ENCODE measurements at places on chromosomes 12 and 14.

GRCh38 chr12:115661112-115661511 lies 616.4 kb downstream of the MED13L start:
- no peak for DNase-seq
- no peaks in the 10 kb centered on the region for H3K36me3 ChIP-seq
- no peaks in the 10 kb centered on the region for H3K4me1 ChIP-seq
- no peaks in the 10 kb centered on the region for H3K27me3 ChIP-seq
- no peak overlapping the region for H3K27ac ChIP-seq

GRCh38 chr14:68309616-68310015 lies 483.3 kb downstream of the ZFP36L1 start:
- DNase-seq = no peak
- H3K27ac ChIP-seq = peak overlapping the region; percentile 77
- H3K27me3 ChIP-seq = no peaks in the 10 kb centered on the region
- H3K36me3 ChIP-seq = no peaks in the 10 kb centered on the region
- H3K4me3 ChIP-seq = no peak overlapping the region

- no peak overlapping the region for H3K27ac ChIP-seq
- no peaks in the 10 kb centered on the region for H3K27me3 ChIP-seq
- H3K4me1 ChIP-seq = no peaks in the 10 kb centered on the region
Observed at GRCh38 chr12:75994069-75994740, 37.4 kb downstream of the PHLDA1 start.

- no peaks in the 10 kb centered on the region for H3K27me3 ChIP-seq
- H3K4me3 ChIP-seq = no peak overlapping the region
- H3K36me3 ChIP-seq = no peaks in the 10 kb centered on the region
- no peak overlapping the region for H3K27ac ChIP-seq
Observed at GRCh38 chr12:34377243-34378035, 355.1 kb downstream of the ALG10 start.

DNA sequence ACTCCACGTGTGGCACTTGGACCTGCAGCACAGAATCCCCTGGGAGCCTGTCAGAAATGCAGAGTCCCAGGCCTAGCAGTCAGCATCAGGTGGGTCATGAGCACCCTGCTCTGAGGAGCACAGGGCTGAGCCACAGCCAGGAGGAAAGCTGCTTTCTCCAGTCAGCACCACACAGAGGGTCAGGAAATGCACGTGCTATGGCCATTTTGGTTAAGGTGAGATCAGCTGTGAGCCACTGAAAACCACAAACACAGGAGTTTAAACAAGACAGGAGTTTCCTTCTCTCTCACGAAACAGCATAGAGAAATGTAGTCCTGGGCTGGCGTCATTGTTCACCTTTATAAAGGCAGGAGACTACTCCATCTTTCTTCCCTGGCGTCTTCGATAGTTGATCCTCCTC lies 204.5 kb upstream of the SFSWAP start:
- no peaks in the 10 kb centered on the region for H3K36me3 ChIP-seq
- H3K4me3 ChIP-seq = no peak overlapping the region
- peaks cover 6% of the 10 kb centered on the region for H3K27me3 ChIP-seq

DNA sequence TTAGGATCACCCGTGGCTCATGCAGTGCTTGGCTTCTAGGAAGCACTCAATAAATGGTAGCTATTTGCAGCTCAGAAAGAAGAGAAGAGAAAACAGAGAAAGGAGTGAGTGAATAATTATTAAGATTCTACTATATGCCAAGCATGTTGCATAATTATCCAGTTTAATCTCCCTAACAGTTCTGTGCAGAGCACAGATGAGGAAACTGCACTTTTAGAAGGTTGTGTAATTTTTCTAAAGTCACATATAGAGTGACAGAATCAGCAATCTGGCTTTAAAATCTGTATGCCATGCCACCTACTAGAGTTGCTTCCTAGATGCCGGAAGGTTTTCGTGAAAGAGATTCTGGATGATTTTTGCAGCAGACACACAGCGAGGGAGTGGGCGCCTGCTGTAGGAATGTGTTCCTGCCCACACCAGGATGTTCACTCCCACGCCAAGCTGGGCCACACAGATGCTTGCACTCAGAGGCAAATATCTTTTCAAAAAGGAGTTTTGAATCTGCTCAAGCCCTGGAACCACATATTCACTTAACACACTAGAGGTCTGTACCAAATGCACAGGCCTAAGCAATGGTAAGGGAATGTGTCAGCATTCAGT lies 50.2 kb upstream of the SMCO2 start:
- H3K4me1 ChIP-seq = no peaks in the 10 kb centered on the region
- no peaks in the 10 kb centered on the region for H3K36me3 ChIP-seq
- no peak overlapping the region for H3K4me3 ChIP-seq
- H3K27ac ChIP-seq = no peak overlapping the region

DNA sequence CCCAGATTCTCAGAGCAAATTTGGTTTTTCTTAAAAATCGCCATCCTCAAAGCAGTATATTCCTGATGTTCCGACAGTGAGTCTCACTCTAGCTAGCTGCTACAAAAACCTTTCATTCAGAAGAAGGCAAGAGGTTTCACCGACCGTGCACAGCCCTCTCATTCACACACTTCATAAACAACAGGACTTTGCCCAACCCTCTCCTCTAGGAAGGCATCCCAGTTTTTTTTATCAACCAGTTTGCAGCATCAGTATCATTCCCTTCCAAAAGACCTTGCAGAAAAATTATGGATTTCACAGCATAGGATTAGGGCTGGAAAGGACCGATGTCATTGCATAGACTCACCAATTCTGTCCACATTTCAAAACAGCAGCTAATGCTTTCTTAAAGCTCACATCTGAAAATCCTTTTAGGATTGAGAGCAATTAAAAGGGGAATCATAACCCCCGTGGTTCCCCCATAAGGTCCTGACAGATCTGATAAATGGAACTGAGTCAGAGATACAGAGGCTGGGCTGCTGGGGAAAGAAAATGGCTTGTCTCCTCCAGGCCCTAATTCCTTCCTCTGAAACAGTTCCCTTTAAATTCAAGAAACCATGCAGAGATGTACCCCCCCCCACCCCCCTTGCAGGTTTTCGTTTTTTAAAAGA lies 597 bp downstream of the SVOP start:
- no peak overlapping the region for H3K27ac ChIP-seq
- H3K4me1 ChIP-seq = peaks cover 4% of the 10 kb centered on the region
- H3K36me3 ChIP-seq = no peaks in the 10 kb centered on the region
- H3K4me3 ChIP-seq = no peak overlapping the region
- DNase-seq = no peak

GRCh38 chr14:54600717-54601109 lies 33.8 kb downstream of the SAMD4A start:
- H3K4me1 ChIP-seq = peaks cover 30% of the 10 kb centered on the region
- H3K27ac ChIP-seq = no peak overlapping the region
- H3K36me3 ChIP-seq = no peaks in the 10 kb centered on the region

GRCh38 chr12:45377815-45378214 lies 161.9 kb downstream of the ANO6 start:
- no peaks in the 10 kb centered on the region for H3K27me3 ChIP-seq
- no peak overlapping the region for H3K27ac ChIP-seq
- H3K4me3 ChIP-seq = no peak overlapping the region
- no peaks in the 10 kb centered on the region for H3K4me1 ChIP-seq
- H3K36me3 ChIP-seq = peaks cover 26% of the 10 kb centered on the region
- DNase-seq = no peak

- DNase-seq = no peak
- no peaks in the 10 kb centered on the region for H3K4me1 ChIP-seq
- H3K27ac ChIP-seq = no peak overlapping the region
- H3K4me3 ChIP-seq = no peak overlapping the region
- no peaks in the 10 kb centered on the region for H3K36me3 ChIP-seq
- H3K27me3 ChIP-seq = no peaks in the 10 kb centered on the region
Observed at GRCh38 chr14:22185191-22185590, 403.8 kb downstream of the DAD1 start.

DNA sequence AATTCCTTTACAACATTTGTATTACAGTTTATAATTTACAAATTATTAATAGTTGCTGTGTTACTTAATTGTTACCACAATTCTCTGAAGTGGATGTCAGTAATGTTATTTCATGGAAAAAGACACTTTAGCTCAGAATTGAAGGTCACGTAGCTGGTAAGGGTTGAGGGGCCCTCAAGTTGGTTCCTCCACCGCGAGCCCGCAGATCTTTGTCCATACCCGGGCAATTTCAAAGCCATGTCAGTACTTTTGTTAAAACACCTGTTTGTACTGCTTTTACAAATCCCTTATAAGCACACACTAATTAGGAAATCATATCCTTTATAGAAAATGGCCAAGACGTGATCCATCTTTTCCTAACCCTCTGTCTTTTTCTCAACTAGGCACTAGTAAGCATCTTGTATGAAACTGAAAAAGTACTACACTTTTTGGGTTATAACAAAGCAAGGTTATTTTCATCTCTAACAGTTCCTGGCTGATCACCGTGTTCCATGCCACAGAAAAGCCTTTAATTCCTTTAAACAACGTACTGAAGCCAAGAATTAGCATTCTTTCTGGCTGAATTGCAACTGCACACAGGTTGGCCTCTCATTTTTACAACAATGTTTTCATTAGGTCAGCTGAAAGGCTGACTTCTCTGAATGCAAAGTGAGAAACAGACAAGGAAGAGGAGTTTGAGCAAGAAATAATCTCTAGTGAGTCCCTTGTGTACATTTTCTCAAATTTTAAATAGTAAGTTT lies 76.1 kb downstream of the CNTN1 start:
- no peaks in the 10 kb centered on the region for H3K36me3 ChIP-seq
- no peak overlapping the region for H3K4me3 ChIP-seq
- H3K27ac ChIP-seq = no peak overlapping the region
- no peaks in the 10 kb centered on the region for H3K4me1 ChIP-seq
- DNase-seq = no peak

DNA sequence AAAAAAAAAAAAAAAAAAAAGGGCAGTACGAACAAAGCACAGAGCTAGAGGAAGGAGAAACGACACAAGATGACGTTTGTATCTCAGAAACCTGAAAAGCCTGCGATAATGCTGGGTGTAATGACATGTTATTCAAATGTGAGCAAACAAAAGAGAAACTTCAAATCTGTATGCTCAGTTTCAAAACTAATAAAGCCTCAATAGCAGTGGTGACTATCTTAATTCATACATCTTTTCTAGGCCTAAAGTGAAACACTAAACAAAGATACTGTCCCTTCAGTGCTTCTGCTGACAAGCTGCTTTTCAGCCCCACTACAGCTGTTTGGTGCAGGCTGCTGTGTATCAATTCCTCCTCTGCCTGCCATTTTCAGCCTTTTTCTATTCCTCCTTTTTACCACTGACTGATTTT lies 15.8 kb downstream of the ITPR2 start:
- H3K27me3 ChIP-seq = no peaks in the 10 kb centered on the region
- H3K36me3 ChIP-seq = no peaks in the 10 kb centered on the region
- H3K4me3 ChIP-seq = no peak overlapping the region
- DNase-seq = no peak
- peak overlapping the region; percentile 35 for H3K27ac ChIP-seq
- peaks cover 5% of the 10 kb centered on the region for H3K4me1 ChIP-seq

DNA sequence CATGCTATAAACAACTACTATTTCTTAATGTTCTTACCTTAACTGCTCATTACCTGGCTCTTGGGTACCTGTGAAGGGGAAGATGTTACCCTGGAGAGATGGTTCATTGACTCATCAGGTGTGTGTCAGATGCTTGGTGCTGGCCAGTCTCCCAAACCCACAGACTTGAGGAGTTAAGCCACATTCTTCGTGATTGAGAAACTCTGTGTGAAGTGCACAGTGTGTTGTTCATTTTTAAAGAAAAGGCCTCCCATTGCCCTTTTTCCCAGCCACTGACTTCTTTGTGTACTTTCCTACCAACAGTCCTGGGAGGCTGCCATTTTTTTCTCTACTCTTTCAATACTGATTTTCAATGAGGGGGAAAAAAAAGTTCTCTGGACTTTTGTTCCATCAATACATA lies 3.2 kb downstream of the MGST1 start:
- peaks cover 5% of the 10 kb centered on the region for H3K36me3 ChIP-seq
- H3K4me3 ChIP-seq = no peak overlapping the region
- DNase-seq = no peak
- peaks cover 13% of the 10 kb centered on the region for H3K4me1 ChIP-seq

DNA sequence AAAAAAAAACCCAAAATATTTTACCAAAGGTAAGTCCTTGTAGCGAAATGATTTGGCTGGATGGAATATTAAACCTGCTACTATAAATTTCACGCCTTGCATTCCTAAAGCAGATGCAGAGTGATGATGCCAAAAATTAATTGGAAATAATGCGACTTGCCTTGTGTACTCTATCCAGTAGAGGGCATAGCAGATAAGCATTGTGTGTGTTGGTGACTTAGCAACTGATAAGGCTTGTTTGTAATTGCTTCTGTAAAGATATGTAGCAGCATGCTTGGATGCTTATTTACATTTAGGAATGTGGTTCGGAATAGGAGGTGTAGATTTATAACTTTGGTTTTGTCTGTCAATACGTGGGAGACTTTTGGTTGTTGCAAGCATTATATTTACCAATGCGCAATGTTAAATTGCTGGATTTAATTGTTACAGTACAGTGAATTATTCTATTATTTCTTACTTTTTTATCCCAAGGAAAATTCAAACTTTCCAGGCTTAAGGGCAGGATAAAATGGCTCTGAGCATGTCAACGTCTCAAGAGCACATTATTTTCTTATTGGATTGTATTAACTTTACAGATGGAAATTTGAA lies 80.5 kb downstream of the TMEM260 start:
- H3K27ac ChIP-seq = no peak overlapping the region
- no peak for DNase-seq
- no peaks in the 10 kb centered on the region for H3K4me1 ChIP-seq
- H3K27me3 ChIP-seq = no peaks in the 10 kb centered on the region
- no peak overlapping the region for H3K4me3 ChIP-seq

- no peaks in the 10 kb centered on the region for H3K4me1 ChIP-seq
- no peak overlapping the region for H3K27ac ChIP-seq
- no peaks in the 10 kb centered on the region for H3K27me3 ChIP-seq
- no peaks in the 10 kb centered on the region for H3K36me3 ChIP-seq
Observed at GRCh38 chr14:38336298-38336697, 80.4 kb upstream of the CLEC14A start.
